Breast epithelium (tissue), 4 donors: ENCODE measurements at places on chromosomes 16 and 17.

GRCh38 chr17:7538891-7539545 lies 9.8 kb upstream of the TNFSF12 start:
- no peak for DNase-seq

DNA sequence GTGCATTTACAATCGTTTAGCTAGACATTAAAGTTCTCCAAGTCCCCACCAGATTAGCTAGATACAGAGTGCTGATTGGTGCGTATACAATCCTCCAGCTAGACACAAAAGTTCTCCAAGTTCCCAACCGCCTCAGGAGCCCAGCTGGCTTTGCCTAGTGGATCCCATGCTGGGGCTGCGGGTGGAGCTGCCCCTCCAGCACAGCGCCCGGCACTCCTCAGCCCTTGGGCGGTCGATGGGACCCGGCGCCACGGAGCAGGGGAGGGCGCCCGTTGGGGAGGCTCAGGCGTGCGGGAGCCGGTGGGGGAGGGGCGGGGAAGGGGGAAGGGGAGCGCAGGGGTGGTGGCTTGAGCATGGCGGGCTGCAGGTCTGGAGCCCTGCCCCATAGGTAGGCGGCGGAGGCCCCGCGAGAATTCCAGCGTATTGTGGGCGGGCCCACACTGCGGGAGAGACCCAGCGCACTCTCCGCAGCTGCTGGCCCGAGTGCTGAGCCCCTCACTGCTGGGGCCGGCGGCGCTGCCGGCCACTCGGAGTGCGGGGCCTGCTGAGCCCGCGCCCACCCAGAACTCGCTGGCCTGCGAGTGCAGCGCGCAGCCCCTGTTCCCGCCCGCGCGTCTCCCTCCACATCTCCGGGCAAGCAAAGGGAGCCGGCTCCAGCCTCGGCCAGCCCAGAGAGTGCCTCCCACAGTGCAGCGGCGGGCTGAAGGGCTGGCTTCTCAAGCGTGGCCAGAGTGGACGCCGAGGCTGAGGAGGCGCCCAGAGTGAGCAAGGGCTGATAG lies 907.5 kb downstream of the CDH8 start:
- no peak for DNase-seq

- no peak for DNase-seq
Observed at GRCh38 chr17:80018917-80019651, 16.6 kb downstream of the TBC1D16 start.

GRCh38 chr17:8409966-8410882 lies 12.6 kb upstream of the RNF222 start:
- peak; percentile 91 for DNase-seq

DNA sequence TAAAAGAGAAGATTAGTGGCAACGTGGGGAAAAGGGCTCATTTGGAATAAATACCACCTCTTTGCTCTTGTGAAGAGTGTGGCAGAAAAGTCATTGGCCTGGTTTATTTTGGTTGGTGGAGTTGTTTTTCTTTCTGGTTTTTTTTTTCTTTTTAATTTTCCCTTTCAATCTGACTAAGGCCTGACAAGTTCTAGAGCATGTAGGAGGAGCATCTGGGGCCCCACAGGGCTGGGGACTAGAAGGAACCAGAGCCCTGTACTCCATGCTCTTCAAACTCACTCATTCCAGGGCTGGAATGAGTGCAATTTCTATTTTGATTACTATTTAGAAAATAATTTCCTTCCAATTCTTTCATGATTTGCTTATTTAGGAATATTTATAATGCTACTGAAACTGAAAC lies 13.3 kb downstream of the IRX5 start:
- no peak for DNase-seq

DNA sequence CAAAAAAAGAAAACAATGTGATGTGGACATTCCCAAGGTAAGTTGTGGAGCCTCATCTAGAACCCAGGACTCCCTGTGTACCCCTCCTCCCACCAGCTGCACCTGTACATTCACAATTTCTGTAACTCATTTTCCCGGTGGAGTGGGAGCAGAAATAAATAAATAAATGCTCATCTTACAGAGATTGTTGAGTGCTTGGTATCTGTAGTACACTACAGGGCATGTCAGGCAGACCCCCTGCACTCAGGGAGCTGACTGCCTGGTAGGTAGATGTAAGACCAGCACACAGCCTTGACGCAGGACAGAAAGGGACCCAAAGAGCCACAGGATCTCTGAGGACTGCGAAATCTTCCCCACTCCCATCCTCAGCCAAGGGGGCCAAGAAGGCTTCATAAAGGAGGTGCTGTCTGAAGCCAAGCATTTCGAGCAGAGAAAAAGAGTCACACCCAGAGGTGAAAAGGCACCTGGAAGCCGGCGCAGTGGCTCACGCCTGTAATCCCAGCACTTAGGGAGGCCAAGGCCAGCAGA lies 6.5 kb downstream of the EIF1 start:
- no peak for DNase-seq

DNA sequence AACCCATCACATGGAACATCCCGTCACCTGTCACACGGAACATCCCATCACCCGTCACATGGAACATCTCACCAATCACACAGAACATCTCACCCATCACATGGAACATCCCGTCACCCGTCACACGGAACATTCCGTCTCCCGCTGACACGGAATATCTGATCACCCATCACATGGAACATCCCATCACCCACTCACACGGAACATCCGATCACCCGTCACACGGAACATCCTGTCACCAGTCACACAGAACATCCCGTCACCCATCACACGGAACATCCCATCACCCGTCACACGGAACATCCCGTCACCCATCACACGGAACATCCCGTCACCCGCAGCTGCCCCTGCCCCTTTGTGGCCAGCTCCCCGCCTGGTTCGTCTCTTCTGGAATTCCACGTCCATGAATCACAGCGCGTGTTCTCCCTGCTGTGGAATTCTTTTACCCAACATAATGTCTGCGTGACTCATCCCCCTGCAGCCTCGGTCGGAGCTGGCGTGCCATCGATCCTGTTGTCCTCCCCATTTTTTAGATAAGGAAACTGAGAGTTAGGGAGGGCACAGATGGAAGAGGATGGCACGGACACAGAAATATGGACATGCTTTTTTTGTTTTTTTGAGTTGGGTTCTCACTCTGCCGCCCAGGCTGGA lies 5.6 kb downstream of the CPNE7 start:
- no peak for DNase-seq

DNA sequence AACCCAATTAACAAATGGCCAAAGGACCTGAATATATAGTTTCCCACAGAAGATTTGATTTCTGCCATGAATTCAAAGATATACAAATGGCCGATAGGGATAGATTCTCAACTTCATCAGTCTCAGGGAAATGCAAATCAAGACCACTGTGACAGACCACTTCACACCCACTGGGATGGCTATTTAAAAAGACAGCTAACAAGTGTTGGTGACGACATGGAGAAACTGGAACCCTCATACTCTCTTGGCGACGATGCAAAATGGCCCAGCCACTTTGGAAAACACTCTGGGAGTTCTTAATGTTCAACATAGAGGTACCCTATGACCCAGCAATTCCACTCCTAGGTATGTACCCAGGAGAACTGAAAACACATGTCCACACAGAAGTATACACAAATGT lies 17.4 kb upstream of the KREMEN2 start:
- DNase-seq: no peak

- DNase-seq: no peak
Observed at GRCh38 chr16:12300945-12301500, 324.5 kb downstream of the SNX29 start.

GRCh38 chr16:11561454-11561805 lies 25.3 kb downstream of the LITAF start:
- DNase-seq: no peak

DNA sequence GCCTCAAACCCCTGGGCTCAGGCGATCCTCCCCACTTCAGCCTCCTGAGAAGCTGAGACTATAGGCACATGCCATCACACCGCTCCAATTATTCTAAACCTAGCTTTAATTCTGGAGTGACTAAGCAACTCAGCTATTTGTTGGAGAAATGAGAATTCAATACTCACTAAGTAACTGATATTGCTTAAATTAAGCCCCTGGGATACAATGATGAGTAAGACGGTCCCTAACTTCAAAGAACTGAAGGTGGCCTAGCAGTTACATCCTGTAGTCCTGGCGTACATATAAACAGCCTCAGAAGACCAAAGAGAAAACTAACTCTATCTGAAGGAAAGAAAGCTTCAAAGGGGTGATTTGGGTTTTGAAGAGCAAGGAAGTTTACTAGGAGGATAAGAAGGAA lies 25.0 kb downstream of the XPO6 start:
- DNase-seq: no peak

DNA sequence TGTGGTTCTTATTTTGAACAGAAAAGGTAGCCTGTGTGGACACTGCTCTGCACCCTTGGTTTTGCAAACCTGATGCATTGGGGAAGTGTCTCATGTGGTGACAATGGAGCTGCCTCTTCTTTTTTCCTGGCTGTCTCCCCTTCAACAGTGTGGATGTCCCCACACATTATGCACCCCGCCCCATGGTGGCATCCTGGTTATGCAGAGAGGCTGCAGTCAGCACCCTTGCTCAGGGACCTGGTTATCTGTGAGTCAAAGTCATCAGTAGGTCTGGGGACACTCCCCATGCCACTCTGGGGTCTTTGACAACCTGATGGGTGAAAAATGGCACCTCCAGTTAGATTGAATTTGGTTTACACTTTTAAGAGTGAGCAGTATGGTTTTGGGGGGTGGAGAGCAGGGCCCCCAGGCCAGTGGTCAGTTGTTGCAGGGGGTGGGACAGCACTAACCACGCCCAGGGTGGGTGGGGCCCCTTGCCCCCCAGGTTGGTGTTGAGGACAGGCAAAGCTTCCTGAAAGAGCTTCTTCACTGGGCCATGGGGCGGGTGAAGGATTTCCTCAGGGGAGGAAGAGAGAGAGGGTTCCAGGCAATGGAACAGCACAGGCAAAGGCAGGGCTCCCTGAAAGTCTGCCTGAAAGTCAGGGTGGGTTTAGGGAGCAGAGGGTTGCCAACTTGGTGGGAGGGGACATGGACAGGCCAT lies 24.6 kb upstream of the KCNJ12 start:
- peak; percentile 28 for DNase-seq

DNA sequence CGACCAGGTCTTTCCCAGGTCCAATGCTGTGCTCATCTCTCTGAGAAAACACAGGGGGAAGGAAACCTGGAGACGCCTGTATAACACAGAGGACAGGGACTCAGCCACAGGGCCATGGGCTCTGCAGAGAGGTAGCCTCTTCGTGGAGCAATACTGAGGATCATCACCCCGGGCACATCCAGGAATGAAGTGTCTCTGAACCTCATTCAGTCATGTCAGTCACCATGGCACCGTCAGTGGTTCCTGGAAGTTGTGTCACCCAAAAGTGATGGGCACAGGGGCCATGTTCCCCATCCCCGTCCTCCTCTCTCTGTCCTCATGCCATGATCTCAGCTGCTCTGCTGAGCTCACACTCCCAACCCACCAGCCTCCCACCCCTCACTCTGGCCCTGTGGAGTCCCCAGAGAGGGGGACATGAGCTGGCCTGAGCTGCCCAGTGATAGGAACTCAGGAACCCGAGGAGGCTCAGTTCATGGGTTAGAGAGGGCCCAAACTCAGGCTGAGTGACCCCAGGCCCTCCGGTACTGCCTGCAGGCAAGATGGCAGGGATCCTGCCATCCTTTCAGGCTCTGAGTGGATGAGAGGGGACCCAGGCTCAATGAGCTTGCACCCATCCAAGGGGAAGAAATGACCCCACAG lies 53.4 kb downstream of the PITPNM3 start:
- DNase-seq: no peak

GRCh38 chr16:456891-457483 lies 31.5 kb downstream of the RAB11FIP3 start:
- no peak for DNase-seq

- no peak for DNase-seq
Observed at GRCh38 chr17:8791910-8792270, 7.3 kb downstream of the MFSD6L start.

DNA sequence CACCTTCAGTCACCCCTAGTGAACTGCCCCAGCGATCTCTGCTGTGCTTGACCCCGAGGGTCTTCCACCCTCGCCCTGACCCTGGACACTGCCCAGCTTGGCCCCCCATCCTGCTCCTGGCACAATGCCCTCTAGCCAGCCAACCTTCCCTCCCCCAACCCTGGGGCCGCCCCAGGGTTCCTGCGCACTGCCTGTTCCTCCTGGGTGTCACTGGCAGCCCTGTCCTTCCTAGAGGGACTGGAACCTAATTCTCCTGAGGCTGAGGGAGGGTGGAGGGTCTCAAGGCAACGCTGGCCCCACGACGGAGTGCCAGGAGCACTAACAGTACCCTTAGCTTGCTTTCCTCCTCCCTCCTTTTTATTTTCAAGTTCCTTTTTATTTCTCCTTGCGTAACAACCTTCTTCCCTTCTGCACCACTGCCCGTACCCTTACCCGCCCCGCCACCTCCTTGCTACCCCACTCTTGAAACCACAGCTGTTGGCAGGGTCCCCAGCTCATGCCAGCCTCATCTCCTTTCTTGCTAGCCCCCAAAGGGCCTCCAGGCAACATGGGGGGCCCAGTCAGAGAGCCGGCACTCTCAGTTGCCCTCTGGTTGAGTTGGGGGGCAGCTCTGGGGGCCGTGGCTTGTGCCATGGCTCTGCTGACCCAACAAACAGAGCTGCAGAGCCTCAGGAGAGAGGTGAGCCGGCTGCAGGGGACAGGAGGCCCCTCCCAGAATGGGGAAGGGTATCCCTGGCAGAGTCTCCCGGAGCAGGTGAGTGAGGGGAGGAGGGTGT lies at the start of gene TNFSF13:
TSS of gene TNFSF13 (plus strand) at position 207 of the 776 bp plus-strand sequence. CDS start at position 497, 290 bp downstream.
- peak; percentile 50 for DNase-seq

DNA sequence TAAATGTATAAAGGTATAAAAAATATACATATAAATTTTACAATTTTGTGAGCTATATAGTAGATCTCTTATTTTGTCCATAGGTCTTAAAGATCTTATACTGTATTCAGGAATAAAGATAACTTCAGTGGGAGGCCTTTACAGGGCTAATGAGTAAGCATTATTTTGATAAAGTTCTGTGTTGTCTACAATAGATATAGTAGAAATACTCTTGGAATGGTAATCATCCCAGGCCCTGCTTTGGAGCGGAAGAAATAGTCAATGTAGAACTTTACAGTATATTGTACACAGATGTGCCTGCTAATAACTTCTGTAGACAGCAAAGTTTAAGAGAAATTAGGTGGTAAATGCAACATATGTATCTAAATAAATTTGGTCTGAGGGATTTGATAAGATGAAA lies 42.6 kb downstream of the TENT4B start:
- no peak for DNase-seq

DNA sequence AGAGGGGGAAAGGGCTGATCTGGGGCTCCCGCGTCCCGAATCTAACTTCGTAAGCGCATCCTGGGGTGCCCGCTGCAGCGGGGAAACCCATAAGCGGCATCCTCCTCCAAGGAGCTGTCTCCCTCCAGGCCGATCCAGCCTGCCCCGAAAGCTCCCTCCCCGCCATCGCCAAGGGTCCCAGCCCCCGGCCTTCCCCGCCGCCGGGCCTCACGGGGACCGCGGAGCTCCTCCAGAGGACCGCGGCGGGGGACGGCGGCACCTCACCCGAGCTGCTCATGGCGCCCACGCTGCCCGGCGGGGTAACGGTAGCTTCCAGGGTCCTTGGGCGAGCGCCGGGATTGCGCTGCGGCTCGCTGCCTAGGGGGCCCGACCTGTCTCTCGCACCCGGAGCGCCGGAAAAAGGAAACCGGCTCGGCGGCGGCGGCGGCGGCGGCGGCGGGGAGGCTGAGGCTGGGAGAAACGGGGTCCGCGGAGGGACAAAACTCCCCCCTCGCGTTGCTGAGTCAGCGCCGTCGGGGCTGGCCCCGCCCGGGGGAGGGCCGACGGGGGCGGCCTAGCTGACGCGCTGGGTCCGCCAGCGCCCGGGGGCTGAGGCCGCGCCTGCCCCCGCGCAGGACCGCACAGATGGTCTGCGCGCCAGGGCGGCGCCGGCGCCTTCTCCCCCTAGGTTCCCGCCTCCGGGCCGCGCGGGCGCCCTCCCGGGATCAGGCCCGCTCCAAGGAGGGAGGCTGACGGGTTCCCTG lies at the start of gene BLMH:
TSS of gene BLMH (minus strand) at position 402 of the 743 bp plus-strand sequence. CDS start at position 277, 125 bp downstream.
- DNase-seq: peak; percentile 57
